ENCODE measurements at places on chromosomes 2 and 18.

GRCh38 chr2:151862700-151863099 is 34.5 kb upstream of the ARL5A start:
- DNase-seq: no peak

- no peak for DNase-seq
These were observed 59.6 kb upstream of the ZNF516 start for GRCh38 chr18:76554547-76555222.

DNA sequence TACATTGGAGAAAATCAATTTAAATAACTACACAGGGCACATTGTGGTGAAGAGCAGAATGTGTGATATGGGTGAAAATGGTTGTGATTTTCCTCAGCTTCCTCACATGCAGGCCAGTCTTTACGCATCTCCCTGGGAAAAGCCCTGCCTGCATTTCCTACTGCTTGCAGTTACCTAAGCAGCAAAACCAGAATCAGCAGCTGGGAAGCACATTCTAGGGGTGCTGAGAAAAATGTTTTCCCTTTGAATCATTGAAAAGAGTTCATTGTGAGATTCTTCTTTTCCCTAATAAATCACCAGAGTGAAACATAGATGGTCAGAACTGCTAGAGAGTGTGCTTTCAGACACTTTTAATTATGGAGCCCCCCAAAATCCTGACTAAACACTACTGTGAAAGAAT is 656.0 kb downstream of the TDRD15 start:
- DNase-seq: no peak

GRCh38 chr2:155633887-155634570 is 698.5 kb downstream of the NR4A2 start:
- no peak for DNase-seq

DNA sequence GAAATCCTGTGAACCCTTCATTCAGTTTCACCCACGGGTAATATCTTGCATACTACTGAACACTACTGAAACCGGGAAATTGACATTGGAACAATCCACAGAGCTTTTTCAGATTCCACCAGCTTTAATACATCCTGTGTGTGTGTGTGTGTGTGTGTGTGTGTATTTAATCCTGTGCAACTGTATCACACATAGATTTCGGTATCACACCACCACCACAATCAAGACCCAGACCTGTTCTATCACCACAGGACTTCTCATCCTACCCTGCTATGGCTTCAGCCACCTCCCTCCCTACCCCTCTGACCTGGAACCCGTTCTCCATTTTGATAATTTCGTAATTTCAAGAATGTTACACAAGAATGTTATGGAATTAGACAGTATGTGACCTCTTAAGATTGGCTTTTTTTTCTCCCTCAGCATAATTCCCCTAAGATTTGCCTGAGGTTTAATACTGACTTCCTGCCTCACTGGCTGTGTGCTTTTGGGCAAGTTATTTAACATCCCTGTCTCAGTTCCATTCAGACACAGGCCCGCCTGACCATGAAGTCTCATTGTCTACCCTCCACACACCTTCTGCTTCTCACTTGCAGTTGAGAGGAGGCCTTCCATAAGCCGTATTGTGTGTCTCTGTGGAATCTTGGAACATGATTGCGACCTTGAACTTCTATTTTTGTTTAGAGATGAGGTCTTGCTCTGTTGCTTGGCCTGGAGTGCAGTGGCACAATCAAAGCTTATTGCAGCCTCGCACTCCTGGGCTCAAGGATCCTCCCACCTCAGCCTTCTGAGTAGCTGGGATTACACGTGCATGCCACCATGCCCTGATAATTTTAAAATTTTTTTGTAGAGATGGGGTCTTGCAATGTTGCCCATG is 14.4 kb upstream of the TMEM131 start:
- no peak for DNase-seq

DNA sequence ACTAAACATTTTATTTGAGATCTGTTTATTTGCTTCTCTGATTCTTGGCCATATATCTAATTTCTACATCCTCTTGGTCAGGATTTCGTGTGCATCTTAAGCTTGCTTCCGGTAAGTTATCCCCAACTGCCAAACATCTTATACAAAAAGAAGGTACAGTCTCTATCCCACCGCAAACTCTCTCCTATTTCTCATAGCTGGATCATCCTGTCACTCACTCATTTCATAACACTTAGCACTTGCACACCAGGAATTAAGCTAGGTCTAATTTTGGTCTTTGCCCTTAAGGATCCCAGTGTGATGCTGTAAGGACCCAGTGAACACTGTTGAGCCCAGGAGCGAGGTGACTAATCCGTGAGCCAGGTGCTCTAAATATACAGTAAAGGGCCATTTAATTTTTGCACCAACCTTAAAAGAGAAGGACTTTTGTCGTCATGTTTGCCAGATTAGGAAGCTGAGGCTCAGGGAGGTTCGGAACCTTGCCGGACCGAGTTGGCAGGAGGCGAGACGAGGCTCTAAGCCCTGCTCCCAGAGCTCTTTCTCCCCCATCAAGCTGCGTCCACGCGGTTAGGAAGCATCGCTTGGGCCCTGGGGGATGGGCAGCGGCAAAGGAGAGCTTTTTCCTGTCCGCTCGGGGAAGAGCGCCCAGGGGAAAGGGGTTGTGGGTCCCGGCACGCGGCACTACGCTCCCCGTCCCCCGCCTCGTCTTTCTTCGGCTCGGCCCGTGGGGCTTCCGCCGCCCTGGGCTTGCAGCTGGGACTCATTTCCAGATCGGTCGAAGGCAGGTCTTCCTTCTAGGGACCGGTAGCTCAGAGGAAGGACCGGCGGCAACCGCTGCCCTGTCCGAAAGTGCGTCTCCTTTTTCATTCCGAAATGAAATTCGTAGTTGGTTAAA is 4.1 kb upstream of the ITPRIPL1 start:
- no peak for DNase-seq

DNA sequence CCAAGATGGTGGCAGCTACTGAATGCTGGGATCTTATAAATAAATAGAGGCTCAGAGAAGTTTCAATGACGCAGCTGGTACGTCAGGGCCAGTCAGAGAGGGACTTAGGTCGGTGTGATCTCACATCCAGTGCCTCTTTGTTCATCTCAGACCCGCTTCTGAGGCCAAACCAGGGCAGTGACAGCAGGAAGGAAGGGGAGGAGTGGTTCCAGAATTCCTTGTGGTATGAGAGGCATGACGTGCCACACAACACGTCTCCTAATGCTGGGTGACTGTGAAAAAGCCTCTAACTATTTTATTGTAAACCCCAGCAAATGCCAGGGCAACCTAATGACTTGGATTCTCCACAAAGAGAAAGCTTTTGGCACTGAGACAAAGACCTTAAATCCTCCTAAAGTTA is 423.3 kb downstream of the LPIN1 start:
- DNase-seq: peak; percentile 60

DNA sequence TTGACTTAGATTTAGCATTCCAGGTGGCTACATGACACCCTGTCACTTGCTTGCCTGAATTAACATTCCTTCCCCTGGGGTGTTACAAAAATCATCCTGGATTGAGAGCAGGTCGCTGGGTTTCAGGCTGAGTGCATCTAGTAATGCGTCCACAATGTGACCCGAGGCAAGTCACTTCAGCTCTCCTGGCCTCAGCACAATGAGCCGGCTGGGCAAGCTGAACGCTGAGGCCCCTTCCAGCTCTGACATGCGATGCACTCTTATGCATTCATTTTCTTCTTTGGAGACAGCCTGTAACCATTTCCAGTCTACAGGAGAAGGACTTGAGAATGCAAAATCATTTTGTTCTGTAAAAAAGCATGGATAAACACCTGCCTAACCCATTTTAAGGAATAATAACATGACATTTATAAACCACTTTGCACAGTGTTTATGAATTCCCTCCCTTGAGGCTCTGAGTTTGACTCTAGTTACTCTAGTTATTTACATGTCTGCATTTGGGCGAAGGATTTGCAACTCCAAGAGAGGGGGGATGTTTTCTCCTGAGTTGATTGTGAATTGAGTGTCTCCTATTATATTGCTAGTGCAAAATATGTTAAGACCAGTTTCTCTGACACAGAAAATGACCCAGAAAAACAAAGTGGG is 63.0 kb upstream of the CPO start:
- DNase-seq: no peak

All from T-helper 1 cell (primary cell).